ENCODE measurements at places on chromosomes 7 and 10.

DNA sequence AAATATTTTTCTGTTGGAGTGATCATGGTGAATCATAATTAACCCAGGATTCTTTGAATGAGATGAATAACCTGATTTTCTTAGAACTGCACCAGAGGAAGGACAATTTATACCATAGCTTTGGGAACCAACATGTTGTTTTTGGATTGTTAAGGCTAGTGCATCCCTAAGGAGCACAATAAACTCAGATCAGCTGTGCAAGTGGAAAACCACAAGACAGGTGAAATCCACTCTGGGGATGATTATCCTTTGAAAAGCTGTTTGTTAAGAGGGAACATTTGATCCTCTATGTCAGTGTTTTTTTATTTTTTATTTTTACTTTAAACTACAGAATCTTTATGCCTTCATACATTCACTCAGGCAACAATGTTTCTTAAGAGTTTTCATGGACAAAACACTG is 232.1 kb upstream of the PCLO start:
- DNase-seq, result no peak

GRCh38 chr10:15780353-15781135 is 60.8 kb upstream of the ITGA8 start:
- no peak for DNase-seq

GRCh38 chr7:112124061-112124766 is 82.0 kb downstream of the DOCK4 start:
- no peak for DNase-seq

DNA sequence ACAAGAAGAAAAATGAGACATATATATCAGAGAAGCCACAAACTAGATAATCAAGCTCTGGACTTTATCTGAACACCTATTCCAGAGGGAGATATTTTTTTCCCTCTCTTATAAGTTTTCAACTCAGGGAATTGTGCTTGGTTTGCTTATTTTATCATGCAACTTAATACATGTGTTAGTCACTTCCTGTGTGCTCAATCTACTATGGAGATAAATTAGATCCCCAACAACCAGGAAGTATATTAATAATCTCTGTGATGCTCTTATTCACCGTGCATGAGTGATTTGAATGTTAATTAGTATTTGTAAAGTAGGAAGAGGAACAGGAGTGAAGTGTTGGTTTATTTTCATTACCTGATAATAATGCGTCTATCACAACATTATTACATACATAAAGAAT is 38.8 kb upstream of the ZNF365 start:
- no peak for DNase-seq

DNA sequence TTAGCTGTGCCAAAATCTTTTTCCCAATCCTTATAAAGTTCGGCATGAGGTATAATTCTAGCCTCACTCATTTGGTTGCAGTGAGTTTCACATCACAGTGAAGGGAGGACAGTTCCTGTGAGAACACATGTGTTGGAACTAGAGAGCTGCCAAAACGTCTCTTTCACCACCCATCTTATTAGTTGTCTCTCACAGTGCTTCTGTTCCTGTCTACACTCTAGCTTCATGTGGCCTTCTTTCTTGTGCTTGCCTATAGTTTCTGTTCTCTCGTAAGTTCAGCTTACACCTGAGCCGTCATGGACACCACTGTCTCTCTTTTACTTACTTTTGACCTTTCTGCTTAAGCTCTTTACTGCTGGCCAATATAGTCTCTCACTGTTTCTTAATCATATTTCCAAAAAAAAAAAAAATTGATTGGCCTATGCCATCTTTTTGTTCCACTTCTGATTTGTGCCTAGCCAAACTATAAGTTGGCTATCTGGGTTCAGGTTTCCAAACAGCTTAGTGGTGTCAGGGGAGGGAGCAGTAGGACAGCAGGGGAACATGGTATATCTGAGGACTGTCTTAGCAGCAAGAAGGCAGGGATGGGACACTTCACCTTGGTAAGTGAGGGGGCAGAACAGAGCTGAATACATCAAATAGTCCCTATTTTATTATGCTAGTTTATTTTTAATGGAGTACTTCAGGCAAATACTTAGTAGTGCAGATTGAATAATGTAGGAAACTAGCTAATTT is 38.0 kb downstream of the ZNRF2 start:
- no peak for DNase-seq

GRCh38 chr10:6973899-6974298 is 393.8 kb upstream of the PRKCQ start:
- no peak for DNase-seq

Measured in activated naive CD4-positive, alpha-beta T cell treated with anti-CD3 and anti-CD28 coated beads, Interleukin-2, amount 50 U/mL, for 16 hours (primary cell).